Activated CD4-positive, CD25-positive, alpha-beta regulatory T cell (primary cell): ENCODE measurements at places on chromosomes 5 and 9.

DNA sequence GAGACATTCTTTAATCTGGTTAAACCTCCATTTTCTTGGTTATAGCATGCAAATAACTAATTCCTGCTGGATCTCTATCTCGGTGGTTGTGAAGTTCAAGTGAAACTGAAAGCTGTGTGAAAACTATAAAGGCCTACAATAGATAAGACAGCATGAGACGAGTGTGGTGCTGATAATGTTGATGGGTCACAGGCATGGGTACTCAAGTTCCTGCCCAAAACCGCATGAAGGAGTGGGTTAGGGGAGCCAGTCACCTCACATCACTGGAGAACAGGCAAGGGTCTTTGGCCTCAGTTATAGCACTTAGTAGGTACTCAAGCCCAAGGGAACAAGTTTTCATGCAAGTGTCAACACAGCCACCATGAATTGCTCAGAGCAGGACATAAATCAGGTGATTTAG is 16.7 kb downstream of the HMHB1 start:
- no peak for DNase-seq

- no peak for DNase-seq
These were observed 264.0 kb downstream of the PDE4D start for GRCh38 chr5:59629561-59629960.

DNA sequence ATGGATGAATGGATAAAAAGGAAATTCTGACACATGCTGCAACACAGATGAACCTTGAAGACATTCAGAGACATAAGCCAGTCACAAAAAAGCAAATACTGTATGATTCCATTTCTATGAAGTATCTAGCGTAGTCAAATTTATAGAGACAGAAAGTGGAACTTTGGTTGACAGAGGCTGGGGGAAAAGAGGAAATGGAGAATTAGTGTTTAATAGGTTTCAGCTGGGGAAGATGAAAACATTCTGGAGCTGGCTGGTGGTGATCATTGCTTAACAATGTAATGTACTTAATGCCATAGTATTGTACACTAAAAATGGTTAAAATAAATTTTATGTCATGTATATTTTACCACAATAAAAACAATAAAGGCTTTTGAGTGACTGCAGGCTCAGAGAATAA is 24.2 kb downstream of the PPIC start:
- DNase-seq, result no peak

DNA sequence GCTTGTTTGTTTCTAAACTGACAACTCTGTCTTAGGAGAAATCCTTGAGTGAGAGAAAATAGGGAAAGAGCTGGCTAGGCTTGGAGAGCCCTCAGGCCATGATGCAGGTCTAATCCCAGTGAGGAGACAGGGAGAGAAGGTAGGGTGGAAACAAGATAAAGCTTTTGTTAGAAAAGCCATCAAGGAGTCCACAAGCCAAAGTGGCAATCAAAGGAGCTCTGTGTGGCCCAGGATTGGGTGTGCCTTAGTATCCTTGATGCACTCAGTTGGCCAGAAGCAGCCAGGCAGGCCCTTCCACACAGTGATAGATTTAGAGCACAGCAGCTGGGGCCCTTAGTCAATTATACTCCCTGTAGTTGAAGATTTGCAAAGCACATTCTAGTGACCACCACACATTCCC is 73.9 kb downstream of the ALDH7A1 start:
- no peak for DNase-seq
